ENCODE measurements at places on chromosomes 7 and 10.
A peak's percentile ranks its signal among the peaks of the same experiment; 100 is the strongest.

- no peak for DNase-seq
These were observed 97.3 kb downstream of the GLI3 start for GRCh38 chr7:42139751-42140150.

- no peak for DNase-seq
These were observed 48.1 kb downstream of the FAM241B start for GRCh38 chr10:69677985-69678654.

- DNase-seq: no peak
These were observed 3.1 kb downstream of the PALS2 start for GRCh38 chr7:24576171-24577025.

DNA sequence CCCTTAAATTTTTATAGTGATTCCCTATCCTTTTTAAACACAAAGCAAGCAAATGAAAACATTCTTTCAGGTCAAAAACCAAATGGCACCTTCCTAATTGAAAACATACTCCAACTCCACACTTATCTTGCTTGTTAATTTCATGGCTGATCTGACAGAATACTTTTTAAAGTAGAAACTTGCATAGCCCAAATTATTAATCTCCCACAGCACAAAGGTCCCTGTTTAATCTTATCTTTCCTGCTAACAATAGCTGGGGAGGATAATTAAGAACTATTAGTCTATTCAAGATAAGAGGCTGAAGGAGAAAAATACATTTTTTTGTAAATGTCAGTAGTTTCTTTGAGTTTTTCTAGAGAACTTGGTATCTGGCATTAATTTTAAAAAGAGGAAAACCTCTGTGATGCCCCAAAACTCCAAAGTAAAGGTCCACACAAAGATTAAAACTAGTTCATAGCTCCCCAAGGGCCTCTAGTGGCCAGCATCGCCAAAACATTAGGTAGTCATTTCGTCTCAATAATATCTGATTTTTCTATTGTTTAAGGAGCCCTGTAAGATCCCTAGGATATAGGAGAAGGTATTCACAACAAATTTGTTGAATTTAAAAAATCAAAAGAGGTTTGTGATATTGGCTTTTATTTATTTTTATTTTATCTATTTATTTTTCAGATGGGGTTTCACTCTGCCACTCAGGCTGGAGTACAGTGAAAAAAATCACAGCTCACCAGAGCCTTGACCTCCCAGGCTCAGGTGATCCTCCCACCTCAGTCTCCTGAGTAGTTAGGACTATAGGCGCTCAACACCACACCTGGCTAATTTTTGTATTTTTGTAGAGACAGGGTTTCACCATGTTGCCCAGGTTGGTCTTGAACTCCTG lies 14.7 kb downstream of the CDNF start:
- no peak for DNase-seq

DNA sequence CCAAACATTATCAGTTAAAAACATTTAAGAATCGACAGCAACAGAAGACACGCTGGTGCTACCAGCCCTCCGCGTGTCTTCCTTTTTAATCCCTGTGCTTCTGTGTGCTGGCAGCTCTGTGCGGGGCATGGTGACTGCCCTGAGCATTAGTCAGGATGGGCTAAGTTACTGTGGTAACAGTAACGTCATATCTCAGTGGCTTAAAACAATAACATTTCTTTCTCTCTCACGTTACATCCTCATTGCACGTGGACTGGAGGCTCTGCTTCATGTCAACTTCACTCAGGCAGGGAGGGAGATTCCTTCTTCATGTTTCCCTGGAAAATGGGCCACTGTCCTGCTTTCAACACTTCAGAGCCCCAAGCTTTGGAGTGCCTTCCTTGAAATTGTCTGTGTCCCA lies 378.5 kb downstream of the CCSER2 start:
- no peak for DNase-seq

DNA sequence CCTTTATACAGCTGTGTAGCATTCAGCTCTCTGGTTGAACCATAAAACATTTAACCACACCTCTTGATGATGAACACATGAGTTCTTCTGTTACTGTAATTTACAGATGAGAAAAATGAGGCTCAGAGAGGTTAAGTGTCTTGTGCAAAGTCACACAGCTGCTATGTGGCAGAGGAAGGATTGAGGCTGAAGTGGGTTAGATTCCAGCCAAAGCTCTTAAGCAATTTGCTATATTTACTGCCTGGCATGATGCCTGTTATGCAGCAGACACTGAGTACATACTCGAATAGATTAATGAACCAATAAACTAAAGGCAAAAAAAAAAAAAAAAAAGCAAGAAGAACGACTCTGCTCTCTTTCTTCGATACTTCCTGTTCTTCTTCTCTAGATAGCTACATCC lies 35.7 kb downstream of the GFRA1 start:
- DNase-seq: no peak

DNA sequence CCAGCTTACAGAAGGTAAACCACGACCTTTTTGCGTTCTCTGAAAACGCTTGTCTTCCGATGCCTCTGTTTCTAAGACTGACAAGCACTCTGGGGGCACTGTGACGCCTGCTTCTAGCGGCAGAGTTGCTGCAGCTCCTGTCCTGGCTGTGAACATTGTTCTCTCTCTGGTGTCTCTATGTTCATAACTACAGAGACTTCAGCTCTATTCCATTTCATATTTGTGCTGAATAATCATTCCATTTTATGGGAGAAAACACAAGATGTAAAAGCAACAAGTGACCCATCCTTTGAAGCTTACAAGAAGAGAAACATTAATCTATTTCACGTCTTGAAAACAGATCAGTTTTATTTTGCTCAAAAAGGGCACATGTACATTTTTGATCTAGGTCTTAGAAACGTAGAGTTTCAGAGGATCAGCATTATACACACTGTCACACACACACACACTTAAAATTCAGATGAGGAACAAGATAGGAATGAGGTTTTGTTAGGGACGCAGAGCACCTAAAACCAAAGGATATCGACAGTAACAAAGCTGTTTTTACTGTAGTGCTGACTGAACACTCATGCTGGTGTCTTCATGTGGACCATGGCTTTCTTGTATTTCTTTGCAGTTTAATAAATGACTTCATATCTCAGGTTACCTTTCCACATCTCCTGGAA lies 3.0 kb downstream of the IKZF1 start:
- no peak for DNase-seq

DNA sequence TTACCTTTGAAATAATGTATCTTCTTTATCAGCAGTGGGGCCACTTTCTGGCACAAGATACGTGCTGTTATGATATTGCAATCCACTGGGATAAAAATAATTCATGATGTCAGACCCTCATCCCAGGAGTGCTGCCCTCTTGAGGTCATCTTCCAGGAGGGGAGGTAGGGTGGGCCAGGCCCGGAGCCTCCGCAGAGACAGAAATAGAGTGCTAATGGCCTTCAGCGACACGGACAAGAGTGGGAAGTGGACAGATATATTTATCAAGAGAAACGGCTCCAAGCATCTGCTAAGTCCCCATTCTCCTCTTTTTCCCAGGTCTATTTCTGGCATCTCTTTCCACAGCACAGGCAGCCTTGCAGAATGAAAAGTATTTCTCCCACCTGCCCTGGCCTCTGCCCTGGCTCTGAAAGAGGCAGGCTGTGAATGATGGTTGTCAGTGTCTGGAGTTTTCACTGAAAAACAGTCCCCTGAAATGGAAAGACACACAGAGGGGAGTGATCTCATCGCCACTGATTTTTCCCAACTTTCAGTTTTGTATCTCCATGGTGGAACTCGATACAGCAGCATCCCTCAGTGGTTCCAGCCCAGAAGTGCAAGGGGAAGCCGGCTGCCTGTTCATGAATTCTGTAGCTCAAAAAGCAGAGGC lies 251.7 kb upstream of the MYO3A start:
- DNase-seq: no peak

- DNase-seq: no peak
These were observed 98.2 kb downstream of the BTRC start for GRCh38 chr10:101452176-101452575.

DNA sequence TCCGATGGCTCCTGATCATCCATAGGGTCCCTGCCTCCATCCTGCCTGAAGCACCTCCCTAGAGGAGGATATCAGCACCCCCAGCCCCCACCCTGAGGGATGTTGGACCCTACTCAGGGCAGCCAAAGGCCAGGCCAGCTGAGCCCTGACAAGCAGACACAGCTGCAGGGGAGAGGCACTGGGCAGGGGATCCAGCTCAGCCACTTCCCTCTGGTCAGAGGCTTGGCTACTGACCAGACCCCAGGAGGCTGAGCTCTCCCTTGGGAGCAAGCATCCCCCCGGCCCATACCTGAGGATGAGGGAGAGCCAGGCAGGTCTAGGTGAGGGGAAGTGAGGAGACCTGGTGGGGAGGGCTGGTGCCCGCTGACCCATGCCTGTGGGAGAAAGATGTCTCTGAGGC lies 6.6 kb downstream of the LDB3 start:
- DNase-seq: no peak

DNA sequence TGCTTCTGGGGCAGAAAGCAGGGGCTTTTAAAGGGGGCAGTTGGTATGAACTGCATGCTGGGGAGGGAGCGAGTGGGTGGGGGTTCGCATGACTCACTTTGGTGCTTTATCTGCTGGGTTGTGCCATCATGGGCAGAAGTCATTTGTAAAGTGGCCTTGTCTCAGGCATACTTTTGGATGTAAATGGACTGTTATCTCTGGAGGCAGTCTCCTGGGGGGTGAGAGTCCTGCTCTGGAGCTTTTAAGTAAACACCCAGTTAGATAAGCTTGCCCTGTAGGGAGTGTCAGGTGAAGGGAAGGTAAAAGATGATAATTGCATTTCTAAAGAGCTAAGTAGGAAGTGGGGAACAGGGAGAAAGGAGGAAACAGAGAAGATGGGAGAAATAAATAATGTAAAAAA lies 1.6 kb upstream of the GSTO1 start:
- no peak for DNase-seq

DNA sequence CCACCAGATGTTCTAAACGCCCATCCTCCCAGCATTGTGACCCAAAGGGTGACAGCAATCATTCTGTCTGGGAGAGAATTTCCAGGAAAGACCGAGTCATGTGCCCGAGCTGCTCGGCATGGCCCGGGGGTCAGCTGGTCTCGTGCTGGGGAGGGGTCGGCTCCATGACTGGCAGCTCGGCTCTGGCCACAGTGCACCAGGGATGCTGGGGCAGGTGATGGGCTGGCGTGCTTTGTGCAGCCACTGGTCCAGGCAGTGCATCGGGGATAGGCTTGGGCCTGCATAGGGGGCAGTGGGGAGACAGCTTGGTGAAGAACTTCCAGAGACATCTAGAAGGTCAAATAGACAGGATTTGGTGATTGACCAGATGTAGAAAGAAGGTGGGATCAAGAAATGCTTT lies 39.2 kb upstream of the PSMG3 start:
- no peak for DNase-seq

GRCh38 chr7:94498918-94499317 lies 10.7 kb upstream of the CASD1 start:
- no peak for DNase-seq

DNA sequence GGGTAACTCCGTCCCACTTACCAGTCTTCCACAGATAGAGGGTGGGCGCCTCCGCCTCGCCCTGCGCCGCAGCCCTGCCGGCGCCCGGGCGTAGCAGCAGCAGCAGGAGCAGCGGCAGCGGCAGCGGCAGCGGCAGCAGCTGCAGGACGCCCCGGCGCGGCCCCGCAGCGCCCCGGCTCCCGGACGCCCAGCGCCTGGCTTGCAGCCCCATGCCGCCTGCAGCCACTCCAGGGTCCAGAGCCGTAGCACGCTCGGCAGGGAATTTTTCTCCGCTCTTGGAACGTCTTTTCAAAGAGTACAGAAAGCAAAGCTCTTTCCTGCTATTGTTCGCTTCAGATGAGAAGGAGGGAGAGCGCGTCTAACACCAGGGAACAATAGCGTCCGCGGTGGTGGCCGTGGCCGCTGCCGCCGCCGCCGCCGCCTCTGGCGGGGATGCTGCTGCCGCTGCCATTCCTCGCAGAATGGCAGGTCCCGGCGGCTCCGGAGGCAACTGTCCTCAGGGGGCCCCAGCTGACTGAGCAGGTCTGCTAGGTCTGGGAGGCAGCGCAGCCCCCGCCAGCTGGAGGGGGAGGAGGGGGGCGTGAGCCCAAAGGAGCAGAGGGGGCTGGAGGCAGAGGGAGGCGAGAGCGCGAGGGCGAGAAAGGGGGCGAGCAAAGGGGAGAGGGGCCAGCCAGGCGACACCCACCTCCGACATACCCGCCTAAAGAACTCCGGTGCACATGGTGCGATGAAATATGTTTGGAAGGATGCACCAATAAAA lies at the start of gene THSD7A:
THSD7A (minus strand) TSS at position 463 of the 760 bp plus-strand sequence; CDS start at position 211, 252 bp downstream.
- peak; percentile 2 for DNase-seq

GRCh38 chr10:108673741-108674140 lies 1249.6 kb downstream of the XPNPEP1 start:
- no peak for DNase-seq

- DNase-seq: no peak
These were observed 97.1 kb downstream of the CREB5 start for GRCh38 chr7:28509251-28510025.

GRCh38 chr10:110514848-110515247 lies 17.1 kb downstream of the DUSP5 start:
- DNase-seq: no peak

DNA sequence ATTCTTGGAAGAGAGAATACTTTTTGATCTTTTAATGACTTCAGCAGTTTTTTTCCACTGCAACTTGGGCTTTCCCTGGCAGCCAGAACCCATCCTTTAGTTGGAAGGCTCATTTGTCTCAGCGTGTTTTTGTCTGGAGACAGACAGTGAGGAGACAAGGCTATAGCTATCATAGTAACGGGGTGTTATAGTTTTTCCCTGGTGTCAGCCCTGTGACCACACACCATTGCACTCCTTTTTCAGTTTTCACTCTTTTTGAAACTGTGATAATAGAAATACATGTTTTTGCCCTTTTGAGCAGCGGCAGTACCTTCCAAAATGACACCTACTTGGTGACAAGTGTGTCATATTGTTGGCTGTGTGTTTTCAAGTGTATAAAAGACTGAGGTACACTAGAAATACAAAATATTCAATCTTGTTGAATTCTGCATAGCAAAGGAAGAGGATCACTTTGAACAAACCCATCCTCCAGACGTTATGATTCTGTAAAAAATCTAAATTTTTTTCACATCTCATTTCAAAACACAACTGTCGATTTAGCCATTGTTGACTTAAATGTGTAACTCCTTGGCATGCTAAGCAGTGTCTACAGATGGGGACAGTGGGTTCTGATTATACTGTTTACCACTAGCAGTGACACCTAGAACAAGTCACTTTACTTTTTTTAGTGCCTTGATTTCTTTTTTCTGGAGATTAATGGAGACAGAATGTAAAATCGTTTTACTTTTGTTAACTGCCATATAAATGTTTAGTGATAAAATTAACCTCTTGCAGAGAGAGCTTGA lies 130.1 kb downstream of the EXOC4 start:
- no peak for DNase-seq

DNA sequence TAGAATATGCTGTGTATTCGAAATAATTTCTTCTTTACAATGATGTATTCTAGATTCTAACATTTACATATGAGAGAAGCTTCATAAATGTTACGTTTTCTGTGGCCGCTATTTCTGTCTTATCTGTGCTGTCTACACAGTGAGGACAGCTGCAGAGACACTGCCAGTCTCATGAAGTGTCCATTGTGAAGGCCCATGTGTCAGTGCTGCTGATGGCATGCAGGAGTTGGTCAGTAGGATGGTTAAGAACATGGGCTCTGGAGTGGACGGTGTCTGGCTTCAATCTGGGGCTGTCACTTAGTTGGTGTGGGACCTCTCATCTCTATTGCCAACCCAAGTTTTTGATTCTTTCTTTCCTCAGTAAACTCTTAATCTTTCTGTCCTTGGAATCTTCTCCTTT lies 137.3 kb downstream of the SDK1 start:
- DNase-seq: no peak

GRCh38 chr7:155861480-155861868 lies 49.2 kb upstream of the SHH start:
- DNase-seq: no peak
